ENCODE measurements at places on chromosomes 6 and 20. TPM values are rescaled to one million over a fixed set of nuclear protein-coding genes. Genes with fewer than 3 reads are reported as not detected.

- no peak for DNase-seq
Measured at GRCh38 chr6:105779110-105779509, 307.0 kb upstream of the PRDM1 start.

GRCh38 chr6:17845598-17845997 is 138.9 kb upstream of the NUP153 start:
- peak; percentile 7 for DNase-seq

DNA sequence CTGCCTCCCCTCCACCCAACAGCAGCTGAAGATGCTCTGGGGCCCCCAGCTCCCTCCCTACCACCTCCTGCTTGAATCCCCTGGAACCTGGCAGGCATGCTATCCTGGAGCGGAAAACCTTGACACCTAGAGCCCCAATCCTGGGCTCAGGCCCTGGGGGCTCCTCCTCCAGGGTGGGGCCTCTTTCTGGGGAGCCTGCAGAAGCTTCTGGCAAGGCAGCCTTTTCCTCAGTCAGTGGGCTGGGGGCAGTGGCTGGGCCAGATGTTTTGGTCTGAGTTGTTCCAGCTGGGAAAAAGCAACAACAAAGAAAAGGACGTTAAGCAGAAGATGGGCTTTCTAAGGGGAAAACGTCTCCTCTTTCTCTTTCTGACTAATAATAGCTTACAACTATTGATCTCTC is 21.1 kb downstream of the KIAA1755 start:
- DNase-seq: no peak

GRCh38 chr20:37928996-37929682 is 26.2 kb downstream of the VSTM2L start:
- DNase-seq: no peak

DNA sequence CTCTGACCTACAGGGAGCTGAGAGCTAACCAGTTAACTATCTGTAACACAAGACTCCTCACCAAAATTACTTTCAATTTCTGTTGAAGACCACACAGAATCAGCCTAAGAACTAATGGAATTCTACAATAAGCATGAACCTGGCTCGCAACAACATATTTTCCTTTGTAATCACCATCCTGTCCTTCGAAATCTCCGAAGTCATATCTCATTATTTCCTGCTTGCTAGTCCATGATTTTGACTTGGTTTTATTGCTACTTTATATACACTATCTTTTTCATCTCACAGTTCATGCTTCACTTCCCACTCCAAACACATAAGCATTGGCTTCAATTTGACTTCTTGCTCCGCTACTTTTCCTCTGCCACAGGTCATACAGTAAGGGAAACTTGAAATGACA is 405.8 kb upstream of the FKBP1C start:
- no peak for DNase-seq

DNA sequence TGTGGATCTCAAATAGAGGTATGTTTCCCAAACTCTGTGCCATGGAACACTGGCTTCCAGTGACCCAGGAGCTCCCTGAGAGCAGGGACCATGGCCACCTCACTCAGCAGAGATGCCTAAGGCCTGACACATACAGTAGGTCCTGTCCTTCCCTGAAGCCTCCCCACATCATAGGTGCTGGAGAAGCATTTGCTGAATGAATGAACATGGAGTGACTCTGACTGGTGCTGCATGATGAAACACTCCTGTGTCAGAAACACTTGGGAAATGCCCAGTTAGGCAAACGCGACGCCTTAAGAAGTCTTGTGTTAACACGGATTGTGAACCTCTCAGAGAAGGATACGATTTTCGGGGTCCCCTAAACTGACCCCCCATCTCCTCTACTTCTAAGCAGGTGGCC is 14.3 kb downstream of the SLA2 start:
- DNase-seq: no peak

DNA sequence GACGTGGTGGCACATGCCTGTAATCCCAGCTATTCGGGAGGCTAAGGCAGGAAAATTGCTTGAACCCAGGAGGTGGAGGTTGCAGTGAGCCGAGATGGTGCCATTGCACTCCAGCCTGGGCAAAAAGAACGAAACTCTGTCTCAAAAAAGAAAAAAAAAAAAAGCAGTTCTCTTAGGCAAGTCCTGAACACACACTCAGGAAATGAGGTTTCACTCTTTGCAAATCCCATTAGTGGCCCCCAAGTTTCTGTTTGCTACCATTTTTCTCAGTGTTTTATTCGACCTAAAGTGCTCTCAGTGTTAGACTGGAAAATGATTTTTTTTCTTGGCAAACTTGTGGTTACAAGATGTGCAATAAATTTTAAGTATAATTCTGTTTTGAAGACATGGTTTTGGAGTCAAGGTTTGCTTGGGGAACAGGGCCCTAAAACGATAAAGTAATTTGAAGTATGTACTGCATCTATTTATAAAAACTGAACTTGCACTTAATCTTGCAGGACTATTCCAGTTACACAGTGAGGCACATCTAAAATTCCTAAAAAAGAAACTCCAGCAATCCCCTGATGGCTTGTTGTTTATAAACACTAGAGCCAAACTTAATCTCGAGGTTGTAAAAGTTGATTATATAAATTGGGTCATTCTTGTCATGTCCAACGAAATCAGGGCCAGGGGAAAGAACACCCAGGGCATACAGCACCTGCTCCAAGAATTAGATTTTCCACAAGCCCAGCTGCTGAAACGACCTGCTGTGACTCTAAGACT is 42.6 kb downstream of the MAP1LC3A start:
- DNase-seq: no peak

GRCh38 chr6:40877362-40877761 is 161.7 kb downstream of the UNC5CL start:
- no peak for DNase-seq

DNA sequence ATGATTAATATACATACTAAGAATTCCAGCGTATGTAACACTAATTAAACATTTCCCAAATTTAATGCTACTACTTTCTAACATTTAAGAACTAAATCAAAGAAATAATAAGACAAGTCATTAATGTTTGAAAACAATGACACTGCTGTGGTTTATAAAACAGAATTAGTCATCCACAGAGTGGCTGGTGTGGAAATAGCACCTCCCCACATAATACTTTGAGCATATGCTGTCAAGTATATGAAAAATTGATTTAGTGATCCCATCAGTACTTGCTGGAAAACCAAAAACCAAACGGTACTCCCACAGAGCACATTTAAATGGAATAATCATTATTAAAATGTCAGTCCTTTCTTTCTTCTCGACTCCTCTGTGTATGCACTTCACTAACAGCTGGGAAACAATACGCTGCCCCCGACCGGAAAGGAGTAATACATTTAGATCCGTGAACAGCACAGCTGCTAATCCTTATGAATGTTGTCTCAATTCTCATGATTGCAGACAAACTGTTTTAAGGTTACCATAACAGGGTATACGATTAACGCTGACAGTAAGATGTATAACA is 78.4 kb downstream of the PREP start:
- no peak for DNase-seq

DNA sequence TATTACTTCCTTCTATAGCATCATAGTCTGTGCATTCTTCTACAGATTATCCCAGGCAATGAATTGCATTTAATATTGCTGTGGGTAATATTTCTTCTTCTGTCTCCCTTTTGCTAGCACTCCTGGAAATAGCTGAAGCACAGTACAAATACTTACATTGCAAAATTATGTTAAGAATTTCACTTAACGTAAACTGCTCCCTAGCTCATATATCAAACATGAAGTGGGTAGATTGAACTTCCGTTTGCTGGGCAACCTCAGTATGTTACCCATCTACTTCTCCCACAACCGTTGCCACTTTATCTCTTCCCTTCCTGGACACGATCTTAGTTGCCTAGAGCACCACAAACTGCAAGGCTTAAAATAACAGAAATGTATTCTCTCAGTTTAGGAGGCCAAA is 963.3 kb downstream of the KIF16B start:
- DNase-seq: no peak

- DNase-seq: no peak
Measured at GRCh38 chr6:105331927-105332326, 71.0 kb downstream of the PREP start.

- DNase-seq: no peak
Measured at GRCh38 chr20:20358801-20359200, 9.1 kb upstream of the INSM1 start.

DNA sequence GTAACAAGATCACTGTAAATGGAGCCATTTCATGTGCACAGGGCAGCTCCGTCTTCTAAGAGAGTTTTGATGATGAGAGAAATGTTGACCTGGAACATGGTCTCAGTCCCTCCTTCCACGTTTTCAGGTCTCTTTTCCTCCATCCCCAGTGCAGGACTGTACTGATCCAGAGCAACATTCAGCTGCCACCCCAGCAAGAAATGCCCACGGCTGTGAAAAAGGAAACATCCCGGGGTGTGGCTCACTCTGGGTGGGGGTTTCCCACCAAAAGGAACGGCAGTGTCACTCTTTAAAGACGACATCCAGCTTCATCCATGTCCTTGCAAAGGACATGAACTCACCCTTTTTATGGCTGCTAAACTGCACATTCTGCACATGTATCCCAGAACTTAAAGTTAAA is 92.6 kb downstream of the ERMARD start:
- peak; percentile 0 for DNase-seq

GRCh38 chr20:35739294-35740163 is 2.5 kb downstream of the RBM39 start:
- DNase-seq: peak; percentile 45

- DNase-seq: no peak
Measured at GRCh38 chr6:113211170-113211569, 646.0 kb upstream of the MARCKS start.

- no peak for DNase-seq
Measured at GRCh38 chr6:125511809-125512396, 210.1 kb upstream of the HDDC2 start.

- no peak for DNase-seq
Measured at GRCh38 chr20:14142964-14143627, 147.8 kb downstream of the MACROD2 start.

DNA sequence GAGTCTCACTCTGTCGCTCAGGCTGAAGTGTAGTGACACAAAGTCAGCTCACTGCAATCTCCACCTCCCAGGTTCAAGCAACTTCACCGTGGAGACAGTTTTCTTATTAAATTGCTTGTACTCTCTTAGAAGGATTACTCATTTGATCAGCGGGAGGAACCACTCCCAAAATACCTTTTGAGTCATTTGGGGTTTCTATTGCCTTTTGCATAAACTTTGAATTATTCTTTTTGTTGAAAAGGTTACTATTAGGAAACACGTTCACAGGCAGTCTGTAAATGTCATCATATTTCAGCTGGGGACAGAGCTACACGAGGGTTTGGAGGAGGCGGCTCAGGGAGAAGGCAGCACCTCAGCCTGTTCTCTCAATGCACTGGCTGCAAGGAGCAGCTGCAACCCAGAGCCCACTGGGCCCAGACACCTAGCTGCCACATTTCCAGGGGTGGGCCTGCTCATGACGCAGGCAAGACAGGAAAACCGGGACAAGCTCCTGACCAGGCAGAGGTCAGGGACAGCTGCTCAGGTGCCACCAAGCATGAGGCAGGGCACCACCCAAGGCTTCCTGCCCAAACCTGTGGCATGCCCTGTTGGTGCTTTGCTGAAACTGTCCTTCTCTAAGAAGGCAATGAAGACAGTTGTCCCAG is 205.9 kb downstream of the BMP7 start:
- no peak for DNase-seq

DNA sequence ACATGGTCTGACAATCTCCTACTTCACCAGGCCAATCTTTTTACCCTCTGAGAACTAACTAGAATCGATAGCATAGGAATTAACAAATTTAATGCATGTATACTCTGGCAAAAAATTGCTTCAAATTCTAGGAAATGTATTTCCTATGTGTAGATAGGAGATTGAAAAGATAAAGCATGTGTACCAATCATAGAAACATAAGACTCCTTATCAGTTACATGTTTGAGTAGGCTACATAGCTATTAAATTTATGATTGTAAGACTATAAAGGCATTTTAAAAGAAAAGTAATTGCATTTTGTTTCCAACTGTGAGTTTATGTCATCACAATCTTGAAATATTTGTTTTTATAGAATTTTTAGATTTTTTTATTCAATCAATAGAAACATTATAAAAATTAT is 196.6 kb upstream of the HEY2 start:
- no peak for DNase-seq

GRCh38 chr6:1885576-1886011 is 275.9 kb downstream of the FOXC1 start:
- no peak for DNase-seq

DNA sequence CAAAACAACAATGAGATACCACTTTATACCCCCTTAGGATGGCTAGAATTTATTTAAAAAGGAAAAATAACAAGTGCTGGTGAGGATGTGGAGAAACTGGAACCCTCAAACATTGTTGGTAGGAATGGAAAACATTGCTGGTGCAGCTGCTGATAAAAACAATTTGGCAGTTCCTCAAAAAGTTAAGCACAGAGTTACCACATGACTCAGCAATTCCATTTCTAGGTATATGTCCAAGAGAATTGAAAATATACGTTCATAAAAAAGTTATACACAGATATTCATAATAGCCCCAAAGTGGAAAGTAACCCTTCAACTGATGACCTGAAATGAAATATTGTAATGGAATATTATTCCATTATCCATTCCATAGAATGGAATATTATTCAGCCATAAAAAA is 55.0 kb downstream of the CD83 start:
- DNase-seq: no peak

GRCh38 chr6:113750151-113750855 is 106.8 kb upstream of the MARCKS start:
- DNase-seq: no peak

- DNase-seq: no peak
Measured at GRCh38 chr6:76174722-76175121, 102.3 kb upstream of the IMPG1 start.

- DNase-seq: peak; percentile 65
Measured at GRCh38 chr20:32638848-32639247, 34.9 kb downstream of the C20orf203 start.

The ARG1 gene
- not detected for total RNA-seq

The MROH8 gene
- 2.8 TPM for total RNA-seq

The OOEP gene
- total RNA-seq: not detected

The TP53TG5 gene
- total RNA-seq: 2.4 TPM

The PLCB4 gene
- 14.4 TPM for total RNA-seq

The CHRNA4 gene
- total RNA-seq: not detected

The C20orf141 gene
- total RNA-seq: not detected

The HRH3 gene
- not detected for total RNA-seq

The PRRT1 gene
- total RNA-seq: 3.0 TPM

The BPIFB4 gene
- total RNA-seq: not detected

The AGPAT1 gene
- total RNA-seq: 147 TPM

The PRPH2 gene
- 0.40 TPM for total RNA-seq

The PHF20 gene
- total RNA-seq: 78.8 TPM

The TMEM244 gene
- total RNA-seq: not detected

The TMC2 gene
- not detected for total RNA-seq

The ENPP3 gene
- total RNA-seq: not detected

The GMEB2 gene
- total RNA-seq: 11.5 TPM
